ENCODE measurements at places on chromosomes 1 and 21. TPM values are rescaled to one million over a fixed set of nuclear protein-coding genes. Genes with fewer than 3 reads are reported as not detected.

Gene FCRL6
- not detected for total RNA-seq

Gene ACTL8
- total RNA-seq, result not detected

Gene OR14K1
- total RNA-seq, result not detected

Gene PTGFR
- 4.8 TPM for total RNA-seq

Gene ASCL5
- not detected for total RNA-seq

Gene WDR26
- total RNA-seq, result 63.4 TPM

Gene AIRE
- 1.3 TPM for total RNA-seq

Gene LRRC38
- 7.5 TPM for total RNA-seq

Gene BRINP2
- total RNA-seq, result 1.6 TPM

Gene COL8A2
- total RNA-seq, result 32.6 TPM

Gene S100A9
- total RNA-seq, result 11.9 TPM

Gene PGBD5
- 2.4 TPM for total RNA-seq

Gene CRABP2
- total RNA-seq, result 93.5 TPM

Gene AMPD1
- total RNA-seq, result not detected

Gene CELA3B
- not detected for total RNA-seq

Gene NOS1AP
- total RNA-seq, result 1.1 TPM

Gene FAM72B
- 1.5 TPM for total RNA-seq

Gene C1orf141
- total RNA-seq, result not detected

Gene KRTAP21-1
- not detected for total RNA-seq

Gene C1QB
- total RNA-seq, result 7.9 TPM

Gene GCSAML
- total RNA-seq, result not detected

Gene TRAF3IP3
- 0.20 TPM for total RNA-seq

Gene RIIAD1
- 7.9 TPM for total RNA-seq

Measured in hepatocyte (in vitro differentiated cells).